Central memory CD8-positive, alpha-beta T cell (primary cell): ENCODE measurements at places on chromosomes 11 and 22.

- H3K27ac ChIP-seq: peak overlapping the region; percentile 98
- H3K27me3 ChIP-seq: no peaks in the 10 kb centered on the region
- no peak for DNase-seq
- H3K4me1 ChIP-seq: peaks cover 94% of the 10 kb centered on the region
Observed at GRCh38 chr22:39913321-39913720, 12.4 kb downstream of the GRAP2 start.

- no peaks in the 10 kb centered on the region for H3K27me3 ChIP-seq
- no peak for DNase-seq
- no peak overlapping the region for H3K4me3 ChIP-seq
- H3K4me1 ChIP-seq: peaks cover 31% of the 10 kb centered on the region
- no peaks in the 10 kb centered on the region for H3K36me3 ChIP-seq
- no peak overlapping the region for H3K27ac ChIP-seq
Observed at GRCh38 chr11:88424881-88425280, 87.3 kb upstream of the CTSC start.

GRCh38 chr11:132045107-132045506 is 674.7 kb downstream of the NTM start:
- H3K4me1 ChIP-seq: no peaks in the 10 kb centered on the region
- no peaks in the 10 kb centered on the region for H3K36me3 ChIP-seq
- DNase-seq: no peak
- no peak overlapping the region for H3K27ac ChIP-seq
- no peaks in the 10 kb centered on the region for H3K27me3 ChIP-seq

DNA sequence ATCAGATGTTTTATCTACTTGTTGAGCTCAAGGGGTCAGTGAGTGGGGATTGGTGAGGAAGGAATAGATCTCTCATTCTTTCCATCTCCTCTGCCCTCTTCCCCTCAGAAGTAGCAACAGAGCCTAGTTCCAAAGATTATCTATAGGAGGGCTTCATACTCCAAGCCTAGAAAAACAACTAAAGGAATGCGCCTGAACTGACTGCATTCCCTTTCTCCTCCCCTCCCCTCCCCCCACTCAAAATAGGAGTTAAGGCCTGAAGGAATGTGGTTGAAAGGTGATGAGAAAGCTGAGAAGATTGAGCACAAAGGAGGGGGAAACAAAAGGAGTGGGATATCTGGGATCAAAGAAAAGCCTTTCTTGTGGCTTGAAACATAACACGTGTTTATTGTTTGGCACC is 10.5 kb downstream of the EMSY start:
- no peak for DNase-seq
- peaks cover 41% of the 10 kb centered on the region for H3K36me3 ChIP-seq
- H3K27me3 ChIP-seq: no peaks in the 10 kb centered on the region
- H3K27ac ChIP-seq: no peak overlapping the region
- no peak overlapping the region for H3K4me3 ChIP-seq
- peaks cover 12% of the 10 kb centered on the region for H3K4me1 ChIP-seq
